NCI-H2227 treated with DMSO at 0.1 percent for 48 hours (cell line): ENCODE measurements at places on chromosomes 2 and 18.
A peak's percentile ranks its signal among the peaks of the same experiment; 100 is the strongest.

DNA sequence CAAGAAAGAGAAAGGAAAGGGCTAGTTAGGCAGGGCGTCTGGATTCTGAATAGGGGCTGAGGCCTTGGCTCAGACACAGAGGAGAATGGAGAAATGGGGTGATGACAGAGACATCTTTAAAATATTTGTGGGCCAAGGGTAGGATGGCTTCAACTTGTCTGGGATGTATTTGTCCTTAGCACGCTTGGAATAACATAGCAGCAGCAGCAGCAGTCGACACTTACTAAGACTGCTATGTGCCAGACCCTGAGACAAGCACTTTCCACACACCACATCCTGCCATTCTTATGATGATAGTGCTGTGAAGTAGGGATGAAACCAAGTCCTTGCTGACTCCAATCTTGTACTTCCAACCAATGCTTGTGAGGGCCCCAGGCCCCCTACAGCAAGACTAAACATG, 2.6 kb downstream of the IL1RL1 start:
- no peak for DNase-seq

DNA sequence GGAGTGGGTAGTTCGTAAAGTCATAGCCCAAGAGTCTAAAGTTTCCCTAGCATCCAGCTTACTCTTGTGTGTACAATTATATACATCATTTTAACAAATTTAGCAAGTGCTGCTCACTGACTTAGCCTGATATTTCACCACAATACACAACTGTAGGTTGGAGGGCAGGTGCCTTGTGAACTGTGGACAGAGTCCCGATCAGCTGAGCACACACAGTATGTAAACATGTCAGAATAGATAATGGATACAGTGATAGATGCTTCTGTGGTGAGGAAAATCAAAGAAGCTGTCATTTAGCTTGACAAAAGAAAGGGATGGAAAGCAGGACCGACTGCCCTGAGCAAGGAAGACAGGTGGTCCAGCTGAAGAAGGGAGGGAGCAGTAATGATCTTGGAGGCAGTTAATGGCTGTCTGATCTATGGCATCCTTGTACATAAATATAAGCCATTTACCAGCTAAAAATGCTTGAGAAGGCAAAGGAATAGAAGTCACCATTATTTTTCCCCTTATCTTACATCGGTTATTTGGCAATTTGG, 372.8 kb upstream of the UBE2E3 start:
- no peak for DNase-seq

- no peak for DNase-seq
These were observed 103.2 kb downstream of the CTIF start for GRCh38 chr18:48641981-48642380.

DNA sequence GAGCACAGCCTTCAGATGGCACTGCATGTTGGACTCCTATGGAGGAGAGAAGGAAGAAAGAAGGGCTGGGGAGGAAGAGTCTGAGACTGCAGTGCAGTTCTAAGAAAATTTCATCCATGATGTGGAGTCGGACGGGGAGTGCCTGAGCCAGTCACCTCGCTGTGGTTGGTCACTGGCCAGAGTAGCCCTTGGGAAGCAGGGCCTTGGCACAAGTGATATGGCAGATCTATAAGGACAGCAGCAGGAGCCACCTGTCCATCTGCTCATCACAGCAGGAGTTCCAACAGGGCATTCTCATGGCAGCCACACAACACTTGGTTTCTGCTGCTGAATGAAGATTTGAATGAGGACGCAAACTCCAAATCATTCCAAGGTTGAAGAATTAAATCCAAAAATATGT, 314.8 kb downstream of the CYP26B1 start:
- no peak for DNase-seq

- no peak for DNase-seq
These were observed 41.3 kb downstream of the C18orf63 start for GRCh38 chr18:74356959-74357358.

DNA sequence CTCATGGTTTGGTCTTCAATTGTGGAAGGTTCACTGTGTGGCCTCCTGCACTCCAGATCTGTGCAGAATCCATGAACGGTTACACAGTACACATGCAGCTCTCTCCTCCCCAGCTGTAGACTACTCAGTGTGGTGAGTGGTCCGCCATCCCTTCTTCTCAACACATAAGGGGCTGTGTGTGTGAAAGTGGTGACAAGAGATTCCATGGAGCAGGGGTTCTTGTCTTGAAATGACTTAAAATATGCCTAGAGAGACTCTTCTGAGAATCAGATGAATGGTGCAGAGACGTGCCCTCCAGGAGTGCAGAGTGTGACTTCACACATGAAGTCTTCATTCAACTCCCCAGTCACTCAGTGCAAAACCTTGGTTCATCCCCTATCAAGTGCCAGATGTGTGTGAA, 151.0 kb upstream of the COPS8 start:
- no peak for DNase-seq

DNA sequence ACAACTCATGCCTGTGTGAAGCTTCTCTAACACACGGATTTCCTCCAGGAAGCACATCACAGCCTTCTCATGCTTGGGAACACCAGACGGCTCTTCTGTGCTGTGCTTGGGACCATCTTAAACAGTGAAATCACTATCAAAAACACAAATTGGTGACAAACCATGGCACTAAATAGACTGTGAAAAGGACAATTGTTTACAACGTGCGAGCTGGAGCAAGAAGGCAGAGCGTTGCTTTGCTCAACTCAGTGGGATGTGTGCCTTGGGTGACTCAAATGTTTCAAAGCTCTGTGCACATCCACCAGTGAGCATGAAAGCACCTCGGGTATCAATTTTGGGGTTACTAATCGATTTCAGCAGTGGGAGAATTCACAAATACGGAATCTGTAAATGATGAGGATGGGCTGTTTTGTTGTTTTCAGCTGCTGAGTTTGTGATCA, 182.4 kb upstream of the ARL4C start:
- no peak for DNase-seq

- DNase-seq, result no peak
These were observed 49.2 kb downstream of the CELF4 start for GRCh38 chr18:37516361-37516853.

DNA sequence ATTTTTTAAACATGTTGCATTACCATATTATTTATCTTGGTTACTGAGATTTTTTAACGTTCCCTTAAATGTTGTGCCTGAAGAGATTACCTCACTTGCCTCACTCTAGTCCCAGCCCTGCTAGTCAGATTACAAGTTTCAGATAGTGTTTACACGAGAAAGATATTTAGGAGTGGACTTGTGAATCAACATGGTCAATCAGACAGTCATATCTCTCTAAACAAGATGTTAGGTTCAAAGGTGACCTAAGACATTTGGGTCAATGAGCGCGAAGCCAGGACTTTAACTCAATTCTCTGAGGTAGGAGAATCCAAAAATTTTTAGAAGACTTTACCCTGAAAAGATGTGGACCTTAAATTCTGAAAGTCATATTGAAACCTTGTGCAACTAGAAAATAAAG, 14.8 kb upstream of the CALCRL start:
- no peak for DNase-seq

DNA sequence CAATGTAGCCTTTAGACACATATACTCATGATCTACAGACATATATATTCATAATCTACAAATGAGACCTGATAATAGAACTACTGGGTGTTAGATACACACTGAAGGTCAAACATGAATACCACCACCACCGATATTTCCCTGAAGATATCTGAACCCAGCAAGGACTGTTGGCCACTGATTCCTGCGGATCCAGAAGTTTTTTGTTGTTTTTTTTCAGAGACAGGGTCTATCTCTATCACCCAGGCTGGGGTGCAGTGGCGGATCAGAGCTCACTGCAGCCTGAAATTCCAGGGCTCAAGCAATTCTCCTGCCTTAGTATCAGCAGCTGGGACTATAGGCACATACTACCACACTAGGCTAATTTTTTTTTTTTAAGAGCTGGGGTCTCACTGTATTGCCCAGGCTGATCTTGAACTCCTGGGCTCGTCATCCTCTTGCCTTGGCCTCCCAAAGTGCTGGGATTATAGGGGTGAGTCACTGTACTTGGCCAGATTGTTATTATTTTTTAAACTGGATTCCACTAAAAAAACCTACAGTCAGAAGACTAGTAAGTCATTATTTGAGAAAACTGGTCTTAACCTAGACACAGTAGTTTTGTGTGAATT, 1.8 kb downstream of the METTL5 start:
- no peak for DNase-seq

- no peak for DNase-seq
These were observed 15.5 kb downstream of the WDFY1 start for GRCh38 chr2:223929571-223930102.

GRCh38 chr2:98465456-98466226, 21.0 kb downstream of the INPP4A start:
- DNase-seq, result peak; percentile 54

GRCh38 chr18:61908661-61909060, 15.9 kb upstream of the RNF152 start:
- DNase-seq, result no peak

DNA sequence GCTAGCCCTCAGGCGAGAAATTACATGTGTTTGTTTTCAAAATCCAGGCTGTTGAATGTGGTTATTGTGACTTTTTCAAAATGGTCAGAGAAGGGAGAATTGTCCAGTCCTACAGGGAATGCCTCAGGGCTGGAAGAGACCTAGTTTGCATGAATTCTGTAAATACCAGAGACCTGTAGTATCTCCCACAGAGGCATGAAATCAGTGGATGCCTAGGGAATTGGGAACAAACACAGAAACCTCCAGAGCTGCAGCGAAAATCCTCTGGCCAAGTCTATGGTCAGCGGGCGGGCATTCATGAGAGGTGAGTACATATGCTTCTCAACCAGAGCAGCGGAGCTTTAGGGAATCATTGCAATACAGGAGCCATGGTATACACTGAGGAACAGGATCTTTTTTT, 1596.5 kb upstream of the NXPH2 start:
- DNase-seq, result no peak

- DNase-seq, result no peak
These were observed 31.5 kb upstream of the LYPD6B start for GRCh38 chr2:149006883-149007543.

DNA sequence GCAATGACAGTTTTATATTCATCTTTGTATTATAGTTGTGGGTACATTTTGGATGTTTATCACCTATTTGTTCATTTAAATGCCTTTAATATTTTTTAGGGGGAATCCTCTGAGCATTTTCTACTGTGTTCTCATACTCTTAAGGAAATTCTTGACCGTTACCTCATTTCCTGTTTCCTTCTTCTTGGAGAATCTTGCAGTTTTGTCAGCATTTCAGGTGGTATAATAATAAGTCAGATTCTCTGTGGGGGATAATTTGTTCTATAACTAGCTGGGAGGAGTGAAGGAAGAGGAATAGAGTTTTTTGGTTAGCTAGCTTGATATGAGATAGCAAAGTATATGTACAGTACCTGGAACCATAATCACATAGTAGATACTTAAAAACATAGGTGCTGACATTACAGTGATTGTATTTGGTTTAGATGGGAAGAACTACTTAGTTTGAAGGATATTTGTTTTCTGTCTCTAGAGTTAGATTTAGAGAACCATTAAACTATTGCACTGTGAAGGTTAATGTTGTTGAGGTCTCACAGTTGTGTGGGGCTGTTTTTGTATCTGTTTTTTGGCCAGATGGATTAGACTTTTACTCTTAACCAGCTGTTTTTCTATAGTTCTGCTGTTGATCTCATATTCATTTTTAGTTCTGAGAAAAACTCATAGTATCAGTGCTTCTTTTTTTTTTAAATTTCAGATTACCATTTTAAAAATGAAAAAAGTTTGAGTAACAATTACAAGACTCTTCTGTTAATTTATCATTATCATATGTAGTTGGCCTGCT, 14.2 kb downstream of the MTX2 start:
- DNase-seq, result no peak

- DNase-seq, result peak; percentile 29
These were observed 476 bp downstream of the STRN start for GRCh38 chr2:36965751-36966369.

DNA sequence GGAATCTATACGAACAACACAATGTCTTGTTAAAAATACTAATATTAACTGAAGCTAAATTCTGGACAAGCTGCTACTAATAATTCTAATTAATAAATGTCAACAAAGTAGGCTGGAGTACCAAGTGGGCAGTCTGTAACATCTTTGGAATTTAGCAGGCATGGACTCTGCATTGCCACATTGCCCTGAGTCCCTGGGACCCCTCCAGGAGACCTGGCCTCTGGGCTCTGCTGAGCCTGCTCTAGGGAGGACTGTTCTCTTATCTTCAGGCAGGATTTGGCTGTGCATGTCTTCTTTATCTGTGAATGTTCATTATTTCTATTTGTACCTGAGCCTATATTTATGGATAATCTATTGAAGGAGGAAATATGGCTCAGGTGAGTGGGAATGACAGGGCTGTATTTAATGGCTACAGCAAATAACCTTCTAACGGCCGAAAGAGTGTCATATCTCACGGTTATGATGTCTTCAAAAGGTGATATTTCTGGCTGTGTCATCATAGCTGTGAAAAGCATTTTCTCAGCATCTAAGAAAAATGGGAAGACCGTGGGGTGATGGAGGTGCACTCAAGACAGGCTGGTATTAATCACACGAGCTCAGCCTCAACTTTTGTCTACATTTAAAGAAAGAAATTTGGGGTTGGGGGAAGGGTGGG, 28.6 kb upstream of the SETBP1 start:
- no peak for DNase-seq

DNA sequence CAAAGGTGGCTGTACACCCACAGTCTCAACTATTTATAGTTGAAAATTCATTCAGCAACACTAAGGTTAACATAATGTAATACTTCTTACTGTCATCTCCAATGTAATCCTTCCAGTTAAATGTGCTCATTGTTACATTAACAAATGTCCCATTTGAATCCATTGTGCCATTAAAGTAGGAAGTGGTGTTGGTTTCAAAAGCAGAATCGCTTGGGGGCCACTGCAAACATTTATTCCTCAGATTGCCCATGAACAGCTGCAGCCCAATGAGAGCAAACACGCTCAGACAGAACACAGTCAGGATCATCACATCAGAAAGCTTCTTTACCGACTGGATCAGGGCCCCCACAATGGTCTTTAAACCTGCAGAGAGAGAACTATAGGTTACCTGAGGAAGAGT, 41.4 kb downstream of the SCN3A start:
- no peak for DNase-seq

DNA sequence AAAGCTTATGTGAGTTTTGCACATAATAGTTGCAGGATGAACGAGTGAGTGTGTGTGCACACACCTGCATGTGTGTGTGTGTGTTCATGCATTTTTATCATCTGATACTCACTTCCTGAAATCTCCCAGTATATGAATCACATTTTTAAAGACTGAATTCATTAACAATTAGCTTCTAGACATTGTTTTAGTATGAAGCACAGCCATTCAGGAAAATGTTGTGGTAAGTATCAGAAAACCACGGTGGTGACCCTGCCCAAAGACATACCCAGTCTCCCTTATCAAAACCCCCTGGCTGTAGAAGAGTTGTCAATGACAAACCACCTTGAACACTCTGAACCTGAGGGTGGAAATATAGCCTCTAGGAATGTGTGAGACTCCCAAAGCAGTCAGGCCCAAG, 220.8 kb downstream of the ALK start:
- no peak for DNase-seq

DNA sequence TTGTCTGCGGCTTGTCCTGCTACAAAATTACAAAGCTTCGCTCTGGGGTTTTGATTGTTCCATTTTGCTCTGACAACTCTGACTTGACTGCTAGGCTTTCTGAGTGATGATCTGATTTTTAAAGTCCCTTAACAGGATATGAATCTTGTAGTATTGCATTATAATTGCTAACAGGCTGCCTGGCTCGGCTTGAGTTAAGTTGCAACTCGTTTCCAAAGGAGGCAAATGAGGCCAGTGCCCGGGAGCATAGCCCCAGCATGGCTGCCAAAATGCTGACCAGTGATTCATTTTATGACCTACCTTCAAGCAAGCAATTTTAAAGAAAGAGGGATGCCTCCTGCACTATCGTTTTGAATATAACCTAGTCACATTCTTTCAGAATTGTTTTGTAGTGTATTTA, 135.4 kb downstream of the COL6A3 start:
- no peak for DNase-seq

- DNase-seq, result no peak
These were observed 24.5 kb upstream of the PELI1 start for GRCh38 chr2:64168756-64169155.
